NCI-H146 (cell line): ENCODE measurements at places on chromosomes 13 and 19.

- DNase-seq, result no peak
Measured at GRCh38 chr13:72700509-72700908, 26.9 kb downstream of the MZT1 start.

- no peak for DNase-seq
Measured at GRCh38 chr19:8089664-8090601, 37.4 kb downstream of the CCL25 start.

- no peak for DNase-seq
Measured at GRCh38 chr19:19049406-19049805, 14.4 kb upstream of the SLC25A42 start.

DNA sequence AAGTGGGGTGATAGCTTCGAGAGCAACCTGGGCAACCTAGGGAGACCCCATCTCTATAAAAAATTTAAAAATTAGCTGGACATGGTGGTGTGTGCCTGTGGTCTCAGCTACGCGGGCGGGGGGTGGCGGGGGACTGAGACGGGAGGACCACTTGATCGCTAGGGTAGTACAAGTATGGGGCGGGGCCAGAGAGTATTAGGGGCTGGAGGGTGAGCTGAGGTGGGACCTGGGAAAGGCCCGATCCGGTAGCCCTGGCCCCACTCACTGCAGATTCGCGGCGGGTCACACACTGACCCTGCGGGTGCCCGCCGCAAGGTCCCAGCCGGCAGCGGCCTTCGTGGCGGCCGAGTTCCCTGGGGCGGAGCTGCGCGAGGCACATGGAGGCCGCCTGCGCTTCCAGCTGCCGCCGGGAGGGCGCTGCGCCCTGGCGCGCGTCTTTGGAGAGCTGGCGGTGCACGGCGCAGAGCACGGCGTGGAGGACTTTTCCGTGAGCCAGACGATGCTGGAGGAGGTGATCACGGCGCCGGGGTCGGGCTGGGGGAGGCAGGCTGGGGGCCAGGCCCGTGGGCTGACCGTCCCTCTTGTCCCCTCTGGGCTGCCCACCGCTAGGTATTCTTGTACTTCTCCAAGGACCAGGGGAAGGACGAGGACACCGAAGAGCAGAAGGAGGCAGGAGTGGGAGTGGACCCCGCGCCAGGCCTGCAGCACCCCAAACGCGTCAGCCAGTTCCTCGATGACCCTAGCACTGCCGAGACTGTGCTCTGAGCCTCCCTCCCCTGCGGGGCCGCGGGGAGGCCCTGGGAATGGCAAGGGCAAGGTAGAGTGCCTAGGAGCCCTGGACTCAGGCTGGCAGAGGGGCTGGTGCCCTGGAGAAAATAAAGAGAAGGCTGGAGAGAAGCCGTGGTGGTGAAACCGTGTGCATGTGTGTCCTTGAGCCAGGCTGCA is 2.0 kb upstream of the ARHGAP45 start:
- DNase-seq, result peak; percentile 38

DNA sequence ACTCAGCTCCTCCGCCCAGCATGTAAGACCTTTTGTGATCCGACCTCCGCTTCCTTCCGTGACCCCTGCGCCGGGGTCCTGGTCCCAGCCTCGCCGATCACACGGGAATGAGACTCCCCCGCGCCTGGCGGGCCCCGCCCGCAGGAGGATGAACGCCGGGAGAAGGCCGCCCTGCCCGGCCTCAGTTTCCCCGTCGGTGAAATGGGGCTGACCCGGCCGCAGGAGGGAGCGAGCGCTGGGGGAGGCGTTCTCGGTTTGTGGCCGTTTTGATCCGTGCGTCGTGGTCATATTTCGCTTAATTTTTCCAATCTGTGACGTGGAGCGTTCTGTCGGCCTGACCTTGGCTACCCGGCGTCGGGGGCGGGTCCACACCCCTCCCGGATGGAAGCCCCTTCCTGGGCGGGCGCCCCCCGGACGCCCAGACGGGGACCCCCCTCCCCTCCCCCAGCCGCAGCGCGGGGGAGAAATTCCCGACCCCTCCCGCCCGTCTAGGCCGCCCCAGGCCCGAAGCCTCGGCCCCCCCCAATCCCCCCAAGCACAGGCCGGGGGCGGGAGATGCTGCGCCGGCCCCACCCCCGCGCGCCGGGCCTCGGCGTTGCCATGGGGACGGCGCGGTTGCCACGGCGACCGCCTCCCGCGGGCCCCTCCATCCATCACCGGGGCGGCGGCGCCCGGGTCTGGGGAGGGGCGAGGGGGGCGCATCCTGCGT is 11.1 kb downstream of the PALM start:
- no peak for DNase-seq

GRCh38 chr19:17259118-17259780 is 5.3 kb downstream of the USHBP1 start:
- no peak for DNase-seq

GRCh38 chr19:48724796-48725753 is 5.5 kb upstream of the MAMSTR start:
- peak; percentile 41 for DNase-seq

DNA sequence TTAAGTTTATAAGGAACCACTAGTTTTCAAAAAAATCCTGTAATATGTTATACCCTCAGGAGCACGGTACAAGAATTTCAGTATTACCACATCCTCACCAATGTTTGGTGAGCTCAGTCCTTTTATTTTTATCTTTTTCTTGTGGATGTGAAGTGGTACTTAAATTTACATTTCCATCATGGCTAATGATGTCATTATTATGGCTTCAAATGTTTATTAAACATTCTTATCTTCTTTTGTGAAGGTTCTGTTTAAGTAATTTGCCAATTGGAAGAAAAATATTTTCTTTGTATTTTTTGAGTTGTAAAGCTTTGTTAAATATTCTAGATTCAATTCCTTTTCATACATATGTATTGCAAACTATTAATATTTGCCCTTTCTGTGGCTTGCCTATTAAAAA is 291.0 kb downstream of the ENOX1 start:
- DNase-seq, result no peak

DNA sequence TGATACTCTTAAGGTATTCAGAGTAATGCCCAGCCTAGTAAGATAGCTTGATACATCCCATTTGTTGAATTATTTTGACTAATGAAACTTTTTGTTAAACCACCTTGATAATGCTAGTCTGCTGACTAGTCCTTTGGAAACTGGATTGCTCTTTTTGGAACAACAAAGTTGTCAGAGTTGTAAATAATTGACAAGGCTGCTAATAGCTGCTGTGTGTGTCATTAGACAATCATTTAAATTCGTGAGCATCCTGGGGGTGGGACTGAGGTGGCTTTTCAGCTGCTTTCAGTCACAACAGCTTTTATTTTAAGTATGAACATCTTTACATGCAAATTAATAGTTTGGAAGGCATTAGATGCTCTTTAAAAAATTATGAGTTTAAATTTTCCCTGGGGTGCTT is 153.5 kb downstream of the HS6ST3 start:
- no peak for DNase-seq

DNA sequence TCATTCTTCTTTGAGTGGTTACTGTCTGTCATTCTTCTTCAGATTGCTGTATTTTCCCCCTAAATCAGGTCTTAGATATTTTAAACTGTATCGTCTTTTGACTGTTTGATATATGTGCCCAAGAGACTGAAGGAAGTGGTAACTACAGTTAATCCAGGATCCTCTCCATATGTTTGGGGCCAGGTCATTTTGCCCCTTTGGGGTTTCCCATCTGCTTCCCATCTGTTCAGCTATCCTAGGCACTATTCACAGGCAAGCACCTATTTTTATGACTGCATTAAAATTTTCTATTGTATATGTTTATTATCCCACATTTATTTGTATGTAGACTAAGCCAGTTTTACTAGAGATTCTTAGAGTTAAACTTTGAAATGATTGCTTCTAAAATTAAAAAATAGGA is 244.2 kb downstream of the PCCA start:
- DNase-seq, result no peak

- peak; percentile 8 for DNase-seq
Measured at GRCh38 chr13:46543287-46543686, 9.7 kb upstream of the LRCH1 start.

GRCh38 chr13:90068658-90069057 is 1278.8 kb upstream of the MIR17HG start:
- no peak for DNase-seq
